ENCODE measurements at places on chromosomes 1 and 21. TPM values are rescaled to one million over a fixed set of nuclear protein-coding genes. Genes with fewer than 3 reads are reported as not detected.

- no peak for DNase-seq
Measured at GRCh38 chr1:172138634-172139033, 281.9 kb upstream of the C1orf105 start.

The FAM151A gene
- 35.5 TPM for polyA plus RNA-seq

GRCh38 chr1:63027176-63027575 is 243.2 kb downstream of the ATG4C start:
- no peak for DNase-seq

DNA sequence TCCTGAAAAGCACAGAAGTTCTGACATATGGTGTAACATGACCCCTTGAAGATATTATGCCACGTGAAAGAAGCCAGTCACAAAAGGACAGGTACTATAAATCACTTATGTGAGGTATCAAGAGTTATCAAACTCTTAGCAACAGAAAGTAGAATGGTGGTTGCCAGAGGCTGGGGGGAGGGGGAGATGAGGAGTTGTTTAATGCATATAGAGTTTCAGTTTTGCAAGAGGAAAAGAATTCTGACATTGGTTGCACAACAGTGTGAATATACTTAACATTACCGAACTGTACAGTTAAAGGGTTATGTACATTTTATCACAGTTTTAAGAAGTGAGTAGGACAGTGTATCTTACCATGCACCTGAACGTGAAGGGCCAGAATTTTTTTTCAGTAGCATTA is 80.0 kb downstream of the USP25 start:
- no peak for DNase-seq

The HIVEP3 gene
- polyA plus RNA-seq, result 4.3 TPM

- DNase-seq, result no peak
Measured at GRCh38 chr21:27631471-27631870, 664.6 kb upstream of the ADAMTS5 start.

- DNase-seq, result no peak
Measured at GRCh38 chr1:67100833-67101232, 33.9 kb downstream of the C1orf141 start.

- DNase-seq, result no peak
Measured at GRCh38 chr21:37983336-37984095, 67.3 kb upstream of the KCNJ6 start.

The CCDC30 gene
- polyA plus RNA-seq, result 5.8 TPM

The DUSP10 gene
- 3.3 TPM for polyA plus RNA-seq

DNA sequence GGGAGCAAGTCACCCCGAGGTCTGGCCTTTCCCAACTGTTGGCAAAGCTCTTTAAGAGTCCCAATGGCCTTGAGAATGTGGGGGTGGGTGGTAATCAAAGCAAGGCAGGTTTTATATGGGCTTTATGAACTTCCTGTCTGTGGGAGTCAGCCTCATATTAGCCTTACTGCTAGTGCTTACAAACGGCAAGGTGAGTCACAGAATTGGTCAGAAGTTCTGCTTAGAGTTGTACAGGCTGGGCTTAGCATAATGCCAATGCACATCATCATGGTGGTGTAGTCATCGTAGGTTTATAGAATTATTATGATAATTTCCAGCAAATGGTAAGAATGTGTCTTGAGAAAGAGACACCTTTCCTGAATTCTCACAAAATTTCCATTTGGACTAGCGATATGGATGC is 192.7 kb upstream of the KIAA0040 start:
- DNase-seq, result no peak

GRCh38 chr1:191065771-191066170 is 588.1 kb upstream of the BRINP3 start:
- DNase-seq, result no peak

DNA sequence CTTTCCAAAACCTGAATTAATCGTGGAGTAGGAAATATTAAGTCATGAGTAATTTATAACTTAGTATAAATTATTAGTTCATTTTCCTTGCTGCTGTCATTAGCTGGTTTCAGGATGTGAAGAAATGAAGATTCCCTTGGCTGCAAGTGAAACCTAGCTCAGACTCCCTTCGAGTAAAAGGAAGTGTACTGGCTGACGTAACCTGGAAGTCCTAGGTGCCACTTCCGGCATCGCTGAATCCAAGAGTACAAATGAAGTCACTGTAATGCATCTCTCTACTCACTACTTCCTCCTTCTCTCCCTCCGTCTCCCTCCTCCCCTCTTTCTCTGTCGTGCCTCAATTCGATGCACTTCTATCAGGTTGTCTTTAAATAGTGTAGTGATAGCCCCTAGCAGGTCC is 28.8 kb downstream of the ZP4 start:
- no peak for DNase-seq

The PLA2G2D gene
- polyA plus RNA-seq, result not detected

- no peak for DNase-seq
Measured at GRCh38 chr1:59767119-59767518, 47.6 kb upstream of the HOOK1 start.

The SLC22A15 gene
- polyA plus RNA-seq, result 5.7 TPM

The GPR61 gene
- 1.2 TPM for polyA plus RNA-seq
